Tibial artery (tissue), 4 donors: ENCODE measurements at places on chromosomes 5 and 9.

DNA sequence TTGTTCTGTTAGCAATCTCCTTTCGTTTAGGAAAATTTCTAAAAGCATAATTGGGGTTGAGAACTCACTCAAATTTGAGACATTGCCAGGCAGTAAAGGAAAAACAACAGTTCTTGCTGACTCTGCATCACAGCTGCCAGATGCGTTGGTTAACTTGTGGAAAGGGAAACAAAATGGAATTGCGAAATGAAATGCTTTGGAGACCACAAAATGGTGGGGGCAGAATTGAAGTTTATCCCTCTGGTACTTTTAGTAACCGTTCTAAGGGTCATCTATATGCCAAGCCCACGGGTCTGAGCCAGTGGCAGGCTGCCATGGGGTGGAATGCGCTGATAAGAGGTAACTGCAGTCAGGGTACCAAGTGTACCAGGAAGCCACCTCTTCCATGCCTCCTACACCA, 28.6 kb upstream of the SELENOP start:
- DNase-seq: peak; percentile 81

DNA sequence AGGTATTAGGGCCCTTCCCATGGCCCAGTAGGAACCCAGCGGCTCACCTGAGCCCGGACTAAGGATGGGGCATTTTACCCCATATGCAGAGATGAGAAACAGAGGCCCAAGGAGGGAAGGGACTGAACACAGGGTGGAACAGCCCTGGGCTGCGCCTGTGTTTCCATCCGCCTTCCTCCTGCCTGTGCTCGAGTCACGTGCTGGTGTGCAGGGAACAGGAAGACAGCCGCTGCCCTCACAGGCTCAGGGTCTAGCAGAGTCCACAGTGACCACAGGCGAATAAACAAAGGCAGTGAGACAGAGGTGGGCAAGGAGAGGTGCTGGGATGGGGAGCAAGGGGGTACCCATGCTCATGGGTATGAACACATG, 129.4 kb downstream of the C9orf50 start:
- DNase-seq: no peak

- DNase-seq: no peak
Measured at GRCh38 chr5:160792281-160792680, 59.7 kb downstream of the ATP10B start.

DNA sequence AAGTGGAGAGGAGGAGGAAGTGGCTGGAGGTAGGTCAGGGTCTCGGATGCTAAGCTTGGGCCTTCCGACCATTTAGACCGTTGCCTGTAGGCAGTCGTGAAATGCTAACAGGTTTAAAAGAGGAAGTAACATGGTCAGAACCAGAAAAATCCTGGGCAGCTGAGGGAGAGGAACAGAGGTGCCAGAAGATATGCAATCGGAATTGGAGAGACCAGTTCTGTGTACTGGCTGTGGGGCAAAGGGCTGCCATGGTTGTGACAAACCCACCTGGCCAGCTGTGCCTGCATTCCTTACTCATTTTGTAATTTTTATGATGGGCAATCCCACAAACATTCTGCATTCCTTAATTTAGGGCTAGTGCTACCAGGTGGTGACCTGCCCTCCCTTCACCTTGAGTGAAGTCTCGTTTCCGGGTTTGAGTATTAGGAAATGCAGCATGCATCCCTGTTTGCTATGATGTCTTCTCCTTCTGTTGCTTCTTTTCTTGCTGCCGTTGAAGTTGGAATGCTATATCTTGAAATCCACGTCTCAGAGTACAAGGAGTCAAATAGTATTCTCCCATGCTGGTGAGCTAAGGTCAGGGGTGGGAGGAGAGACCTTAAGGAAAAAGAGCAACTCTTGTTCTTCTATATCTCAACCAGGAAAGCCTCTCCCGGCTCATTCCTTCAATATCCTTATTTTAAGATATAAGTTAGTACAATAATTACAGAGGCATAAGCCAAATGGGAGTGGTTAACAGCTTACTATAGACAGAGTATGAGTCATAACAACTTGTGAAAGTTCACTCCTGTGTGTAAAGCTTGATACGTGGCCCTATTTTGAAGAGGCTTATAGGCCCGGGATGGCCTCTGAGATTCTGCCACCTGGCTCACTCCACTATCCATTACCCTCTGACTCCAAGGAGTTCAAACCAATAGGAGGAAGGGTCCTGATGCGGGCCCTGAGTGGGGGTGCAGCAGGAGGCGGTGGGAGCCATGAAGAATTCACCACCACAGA, 37.0 kb downstream of the B4GALT1 start:
- no peak for DNase-seq

GRCh38 chr5:51404255-51404654, 21.0 kb downstream of the ISL1 start:
- DNase-seq: no peak
